Thoracic aorta endothelial cell (primary cell): ENCODE measurements at places on chromosomes 3 and 15. TPM values are rescaled to one million over a fixed set of nuclear protein-coding genes. Genes with fewer than 3 reads are reported as not detected.

The SI gene
- not detected in 2 replicates for total RNA-seq

The HTR3E gene
- not detected in 2 replicates for total RNA-seq

The BSN gene
- total RNA-seq = 0.13 and 0.14 TPM in 2 replicates

The FBXW12 gene
- total RNA-seq = not detected in 2 replicates

The TMEM212 gene
- not detected in 2 replicates for total RNA-seq

The SLC38A3 gene
- total RNA-seq = 0.13 and 0.36 TPM in 2 replicates

The UROC1 gene
- not detected in 2 replicates for total RNA-seq

The NEK11 gene
- total RNA-seq = 2.4 and 4.1 TPM in 2 replicates

The PPM1L gene
- 3.6 and 4.5 TPM in 2 replicates for total RNA-seq

The ZNF860 gene
- total RNA-seq = 1.9 and 3.6 TPM in 2 replicates

The IL17RE gene
- 0.13 and 0.29 TPM in 2 replicates for total RNA-seq

The PARL gene
- 39.4 and 42.2 TPM in 2 replicates for total RNA-seq

The LIPH gene
- 0.07 and 0.40 TPM in 2 replicates for total RNA-seq

The CCDC39 gene
- 0.14 TPM in 1 of 2 replicates, not detected in the other for total RNA-seq

The CRABP1 gene
- total RNA-seq = not detected in 2 replicates

The IGSF10 gene
- not detected in 2 replicates for total RNA-seq

The XCR1 gene
- total RNA-seq = not detected in 2 replicates

The KNG1 gene
- total RNA-seq = not detected in 2 replicates

The TMEM40 gene
- not detected in 2 replicates for total RNA-seq

The UBA3 gene
- 103 and 113 TPM in 2 replicates for total RNA-seq

The GALNT15 gene
- total RNA-seq = 4.3 and 5.7 TPM in 2 replicates

The GPR156 gene
- total RNA-seq = 0.27 and 0.36 TPM in 2 replicates

The P2RY1 gene
- total RNA-seq = 3.9 and 4.3 TPM in 2 replicates

The FILIP1L gene
- total RNA-seq = 25.9 and 30.9 TPM in 2 replicates

The EPHB3 gene
- total RNA-seq = 0.07 TPM in 1 of 2 replicates, not detected in the other

The TERC gene
- 117 and 176 TPM in 2 replicates for total RNA-seq

The OXTR gene
- total RNA-seq = 0.13 and 0.14 TPM in 2 replicates

The POLQ gene
- total RNA-seq = 15.7 and 20.5 TPM in 2 replicates

The ROPN1 gene
- total RNA-seq = not detected in 2 replicates

The P3H2 gene
- 0.79 and 2.7 TPM in 2 replicates for total RNA-seq

The MNS1 gene
- 1.4 and 1.6 TPM in 2 replicates for total RNA-seq

The ITIH3 gene
- under 0.01 TPM in 1 of 2 replicates, not detected in the other for total RNA-seq

The GP5 gene
- 0.14 TPM in 1 of 2 replicates, not detected in the other for total RNA-seq

The PCLAF gene
- 58.8 and 93.0 TPM in 2 replicates for total RNA-seq

The SRP14 gene
- total RNA-seq = 163 and 169 TPM in 2 replicates

The NOX5 gene
- total RNA-seq = 0.07 TPM in 1 of 2 replicates, not detected in the other

The C3orf49 gene
- not detected in 2 replicates for total RNA-seq

The FBXO40 gene
- total RNA-seq = not detected in 2 replicates

The RFTN1 gene
- 41.1 and 47.2 TPM in 2 replicates for total RNA-seq

The VPS13C gene
- 155 and 165 TPM in 2 replicates for total RNA-seq

The GOLGA8G gene
- total RNA-seq = not detected in 2 replicates

The C3orf22 gene
- total RNA-seq = not detected in 2 replicates

The UNC45A gene
- total RNA-seq = 85.5 and 99.4 TPM in 2 replicates
